ENCODE measurements at places on chromosomes 3 and 15. TPM values are rescaled to one million over a fixed set of nuclear protein-coding genes. Genes with fewer than 3 reads are reported as not detected.

The GOLGA8M gene
- total RNA-seq = not detected

- no peak for DNase-seq
These were observed 141.8 kb upstream of the BHLHE40 start for GRCh38 chr3:4837374-4837930.

DNA sequence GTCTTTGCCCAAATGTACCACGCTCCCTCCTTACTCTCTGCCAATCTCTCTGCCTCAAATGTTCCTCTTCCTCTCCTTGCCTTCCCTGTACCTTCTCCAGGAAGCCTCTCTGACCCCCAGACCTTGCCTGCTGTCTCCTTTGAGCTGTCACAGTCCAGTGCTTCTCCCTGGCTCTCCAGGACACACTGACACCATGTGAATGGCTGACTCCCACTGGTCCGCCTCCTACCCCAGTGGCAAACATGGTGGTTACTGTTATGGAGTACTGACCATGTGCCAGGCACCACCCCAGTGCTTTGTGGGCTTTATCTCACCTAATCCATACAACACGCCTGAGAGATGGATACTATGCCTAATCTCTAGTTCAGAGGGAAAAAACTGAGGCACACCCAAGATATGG lies 141.9 kb downstream of the TPRA1 start:
- DNase-seq = no peak

The TTLL13 gene
- total RNA-seq = 0.77 TPM

The STRIT1 gene
- total RNA-seq = not detected

GRCh38 chr15:25250011-25250596 lies 188.7 kb downstream of the UBE3A start:
- DNase-seq = no peak

- DNase-seq = no peak
These were observed 21.9 kb upstream of the ATP8B4 start for GRCh38 chr15:50140983-50141382.

DNA sequence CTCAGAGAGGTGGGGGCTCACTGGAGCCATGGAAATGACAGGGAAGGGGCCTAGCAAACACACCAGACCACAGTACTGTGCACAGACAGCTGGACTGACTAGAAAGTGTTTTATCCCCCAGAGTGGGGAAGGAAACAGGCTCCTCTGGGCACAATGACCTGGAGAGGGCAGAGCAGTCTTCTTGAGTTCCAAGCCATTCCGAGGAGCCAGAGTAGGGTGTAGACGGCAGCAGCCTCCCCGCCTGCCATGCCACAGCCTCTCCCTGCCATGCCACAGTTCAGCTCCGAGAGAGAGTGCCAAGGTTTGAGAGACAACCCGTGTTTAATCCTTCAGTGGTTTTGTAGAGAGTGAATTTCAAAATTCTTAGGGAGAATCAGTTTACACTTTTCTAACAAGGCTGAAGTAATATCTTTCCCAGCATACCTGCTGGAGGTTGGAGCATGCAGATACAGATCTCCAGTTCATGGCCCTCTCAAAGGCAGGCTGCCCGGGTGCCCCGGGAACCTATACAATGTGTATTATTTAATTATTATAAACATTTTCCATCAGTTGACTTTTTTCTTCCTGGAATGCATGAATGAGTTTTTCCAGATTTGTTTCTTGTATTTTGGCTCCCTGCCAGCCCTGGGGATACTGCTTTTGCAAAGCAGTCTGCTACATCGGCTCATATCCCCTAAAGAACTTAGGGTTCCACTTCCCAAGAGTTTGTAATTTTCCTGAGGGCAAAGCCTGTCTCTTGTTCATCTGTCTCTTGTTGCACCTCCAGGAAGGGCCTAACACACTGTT lies 3.2 kb downstream of the PODXL2 start:
- DNase-seq = no peak
